ENCODE measurements at places on chromosomes 5 and 9.

GRCh38 chr9:25684321-25684720 lies 6.1 kb upstream of the TUSC1 start:
- no peak for DNase-seq

- DNase-seq: no peak
Measured at GRCh38 chr5:111454776-111455175, 57.6 kb downstream of the STARD4 start.

GRCh38 chr5:130141659-130142320 lies 237.5 kb downstream of the CHSY3 start:
- no peak for DNase-seq

- no peak for DNase-seq
Measured at GRCh38 chr5:36047384-36048160, 19.1 kb downstream of the UGT3A2 start.

GRCh38 chr9:135105938-135106491 lies 18.5 kb downstream of the OLFM1 start:
- no peak for DNase-seq

DNA sequence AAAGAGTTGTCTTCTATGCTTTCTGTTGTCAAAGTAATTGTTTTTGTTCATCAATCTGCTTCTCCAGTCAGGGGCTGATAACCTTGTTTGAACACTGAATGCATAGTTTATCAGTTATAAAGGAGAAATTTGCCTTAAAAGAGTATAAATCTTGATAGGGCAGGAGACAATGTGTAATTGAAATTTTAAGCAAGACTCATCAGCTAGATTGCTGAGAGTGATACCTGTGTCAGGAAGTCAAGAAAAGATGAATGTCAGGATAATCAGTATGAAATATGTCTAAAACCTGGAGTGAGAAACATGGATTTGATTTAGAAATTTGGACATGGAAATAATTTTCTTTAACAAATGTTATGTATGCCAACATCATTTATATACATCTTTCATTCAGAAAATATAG lies 1258.1 kb downstream of the EFNA5 start:
- DNase-seq: no peak

GRCh38 chr5:167899490-167900070 lies 391.9 kb upstream of the WWC1 start:
- no peak for DNase-seq

DNA sequence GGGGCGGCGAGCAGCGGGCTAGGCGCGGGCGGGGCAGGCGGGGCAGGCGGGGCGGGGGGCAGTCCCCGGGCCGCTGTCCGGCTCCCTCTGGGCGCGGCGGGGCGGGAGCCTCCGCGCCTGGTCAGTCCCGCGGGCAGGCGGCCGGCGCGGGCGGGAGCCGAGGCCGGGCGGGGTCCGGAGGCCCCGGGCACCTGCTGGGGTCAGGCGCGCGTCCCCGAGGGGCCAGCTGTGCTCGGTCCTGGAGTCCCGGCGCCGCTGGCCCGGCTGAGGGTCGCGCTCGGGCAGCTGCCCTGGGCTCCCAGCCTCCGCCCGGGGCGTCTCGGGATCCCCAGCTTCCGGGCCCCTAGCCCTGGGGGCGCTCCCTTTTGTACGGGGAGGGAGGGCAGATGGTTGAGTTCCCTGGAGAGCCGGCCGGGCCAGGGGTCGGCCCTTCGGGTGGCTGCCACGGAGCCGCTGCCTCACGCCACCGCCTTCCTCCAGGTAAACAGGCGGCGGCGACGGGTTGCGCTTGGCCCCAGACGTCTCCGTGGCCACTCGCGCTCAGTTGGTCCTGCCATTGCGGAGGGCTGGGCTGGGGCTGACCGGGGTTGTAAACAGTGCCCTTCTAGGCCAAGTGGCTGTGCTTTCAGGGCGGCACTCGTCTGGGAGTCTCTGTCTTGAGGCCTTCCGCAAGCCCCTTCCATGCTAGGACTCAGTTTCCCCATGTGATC lies 473 bp downstream of the ZBTB34 start:
- no peak for DNase-seq

DNA sequence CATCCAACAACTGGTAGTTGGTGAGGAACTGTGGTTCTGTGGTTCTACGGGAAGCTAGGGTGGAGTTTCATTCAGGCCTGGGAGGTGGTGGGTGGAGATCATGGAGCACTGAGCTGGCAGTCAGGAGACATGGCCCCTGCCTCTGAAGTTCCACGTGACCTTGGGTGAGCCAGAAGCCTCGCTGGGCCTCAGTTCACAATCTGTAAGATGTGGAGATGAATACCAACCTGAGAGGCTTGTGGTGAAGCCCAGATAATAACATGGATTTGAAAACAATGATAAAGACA lies 177.9 kb downstream of the MACROH2A1 start:
- DNase-seq: no peak

DNA sequence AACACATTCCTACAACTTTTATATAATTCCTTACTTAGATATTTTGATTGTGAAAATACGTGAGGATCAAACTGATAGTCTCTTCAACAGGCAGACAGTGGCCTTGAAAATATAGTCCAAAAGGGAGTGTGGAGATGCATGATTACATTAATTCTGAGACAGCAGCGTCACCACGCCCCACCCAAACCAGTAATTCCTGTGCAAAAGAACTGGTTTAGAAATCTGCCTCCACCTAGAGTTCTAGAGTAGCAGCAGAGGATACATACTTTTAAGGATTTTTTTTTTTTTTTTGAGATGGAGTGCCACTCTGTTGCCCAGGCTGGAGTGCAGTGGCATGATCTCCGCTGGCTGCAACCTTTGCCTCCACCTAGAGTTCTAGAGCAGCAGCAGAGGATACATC lies 1.6 kb upstream of the TUT7 start:
- DNase-seq: no peak

DNA sequence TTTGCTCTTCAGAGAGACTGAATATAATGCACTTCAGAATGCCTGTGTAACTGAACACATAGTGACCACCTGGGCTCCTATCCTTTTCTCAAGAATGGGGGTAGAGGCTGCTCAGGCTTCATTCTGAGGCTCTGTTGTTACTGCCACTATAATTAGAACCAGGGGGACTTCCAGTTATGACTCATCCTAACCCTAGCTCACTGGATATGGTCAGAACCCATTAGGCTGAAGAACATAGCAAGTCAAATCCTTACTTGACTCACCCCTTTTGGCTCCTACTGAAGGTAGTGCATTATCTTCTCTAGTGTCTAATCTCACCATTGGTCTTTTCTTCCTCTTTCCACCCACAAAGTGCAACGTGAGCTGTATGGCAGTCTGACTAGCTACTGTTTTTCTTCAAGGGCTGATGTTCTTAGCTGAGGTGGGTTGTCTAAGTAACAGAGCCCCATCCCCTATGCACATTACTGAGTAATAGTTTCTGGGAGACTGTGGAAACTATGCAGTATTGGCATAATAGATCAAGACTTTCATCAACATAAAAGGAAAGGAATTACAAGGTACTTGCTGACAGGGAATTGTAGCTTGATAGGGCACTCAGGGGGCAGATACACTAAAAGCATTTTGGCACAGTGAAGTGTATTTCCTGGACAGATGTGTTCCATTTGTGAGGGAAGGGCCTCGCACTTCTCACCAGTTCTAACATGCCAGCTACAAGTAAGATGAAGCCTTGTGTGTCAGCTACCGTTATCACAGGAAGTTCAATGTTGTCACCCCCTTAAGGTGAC lies 431.0 kb upstream of the MEF2C start:
- no peak for DNase-seq
